Smooth muscle cell of the brain vasculature (primary cell): ENCODE measurements at places on chromosomes 6 and 20.

DNA sequence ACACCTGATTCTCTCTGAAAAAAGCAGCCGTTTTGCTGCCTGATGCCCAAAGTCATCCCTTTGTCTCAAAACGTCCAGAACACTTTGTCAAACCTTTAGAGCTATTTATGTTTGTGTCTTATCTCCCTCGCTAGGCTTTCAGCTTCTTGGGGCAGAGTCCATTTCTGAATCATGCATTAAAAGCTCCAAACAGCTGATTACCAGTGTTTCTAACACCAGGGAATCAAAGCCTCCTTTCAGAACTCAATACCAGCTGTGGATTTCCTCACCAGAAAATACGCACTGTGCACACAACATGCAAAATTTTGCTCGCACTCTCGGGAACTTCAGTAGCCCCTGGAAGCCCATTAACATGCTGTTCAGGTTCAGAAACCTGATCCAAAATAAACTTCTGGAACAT is 333.3 kb downstream of the HACE1 start:
- DNase-seq = no peak

DNA sequence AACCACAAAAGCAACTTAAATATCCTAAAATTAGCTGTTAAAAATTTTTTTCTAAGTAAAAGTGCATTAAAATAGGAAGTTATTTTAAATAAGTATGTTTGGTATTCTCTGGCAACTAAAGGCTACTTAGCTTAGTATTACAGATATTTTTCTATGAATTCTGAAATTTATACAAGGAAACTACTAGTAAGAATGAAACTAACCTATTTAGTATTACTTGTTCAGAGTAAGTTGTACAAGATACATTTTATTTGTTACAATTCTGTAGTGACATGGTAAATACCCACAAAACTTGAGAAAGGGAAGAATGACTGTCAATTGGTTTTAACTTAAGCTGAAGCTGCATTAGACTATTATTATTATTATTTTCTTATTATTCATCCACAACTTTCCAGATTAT is 6.5 kb downstream of the PHIP start:
- no peak for DNase-seq

DNA sequence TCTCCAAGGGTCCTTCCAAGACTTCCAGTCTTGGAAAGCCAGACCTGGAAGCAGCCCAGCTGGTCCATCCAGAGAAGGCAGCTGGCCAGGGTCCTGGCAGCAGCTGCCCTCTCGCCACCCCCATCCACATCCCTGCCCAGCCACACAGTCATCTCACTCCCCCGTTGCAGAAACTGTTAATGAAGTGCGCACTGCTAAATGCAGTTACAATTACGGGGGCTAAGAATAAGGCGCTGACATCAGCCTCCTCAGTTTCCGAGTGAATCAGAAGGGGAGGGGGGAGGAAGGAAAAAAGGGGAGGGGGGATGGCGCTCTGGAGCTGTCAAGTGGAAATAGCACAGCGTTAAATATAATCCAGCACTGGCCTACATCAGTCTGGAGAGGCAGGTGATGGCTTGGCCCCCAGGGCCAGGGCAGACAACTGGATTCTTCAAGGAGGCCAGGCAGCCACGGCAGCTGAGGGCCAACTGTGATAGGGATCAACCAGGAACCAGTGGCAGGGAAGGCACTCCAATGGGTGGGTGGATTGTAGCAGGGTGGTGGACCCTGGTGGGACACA is 6.9 kb downstream of the RIMS4 start:
- DNase-seq = no peak

- no peak for DNase-seq
Measured at GRCh38 chr20:8287340-8287739, 155.3 kb downstream of the PLCB1 start.

GRCh38 chr6:154218301-154218700 is 138.3 kb downstream of the IPCEF1 start:
- DNase-seq = no peak

GRCh38 chr20:56733967-56734366 is 104.9 kb downstream of the TFAP2C start:
- DNase-seq = no peak

DNA sequence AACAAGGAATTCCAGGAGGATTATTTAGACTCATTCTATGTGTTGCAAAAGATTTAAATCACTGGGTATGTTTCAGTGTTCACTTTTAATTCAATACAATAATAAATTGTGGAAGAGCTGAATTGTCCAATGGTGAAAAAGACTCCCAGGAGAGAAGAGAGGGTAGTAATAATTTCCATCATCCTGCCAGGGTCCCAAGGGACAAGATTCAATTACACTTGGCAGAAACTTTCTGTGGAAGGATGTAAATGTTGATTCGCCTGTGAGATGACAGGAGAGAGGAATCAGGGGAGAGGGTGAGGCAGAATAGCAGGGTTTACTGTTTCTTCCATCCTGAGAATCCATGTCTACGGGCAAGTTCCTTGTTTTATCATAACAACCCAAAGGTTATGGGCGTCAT is 342.7 kb downstream of the ESR1 start:
- DNase-seq = no peak

DNA sequence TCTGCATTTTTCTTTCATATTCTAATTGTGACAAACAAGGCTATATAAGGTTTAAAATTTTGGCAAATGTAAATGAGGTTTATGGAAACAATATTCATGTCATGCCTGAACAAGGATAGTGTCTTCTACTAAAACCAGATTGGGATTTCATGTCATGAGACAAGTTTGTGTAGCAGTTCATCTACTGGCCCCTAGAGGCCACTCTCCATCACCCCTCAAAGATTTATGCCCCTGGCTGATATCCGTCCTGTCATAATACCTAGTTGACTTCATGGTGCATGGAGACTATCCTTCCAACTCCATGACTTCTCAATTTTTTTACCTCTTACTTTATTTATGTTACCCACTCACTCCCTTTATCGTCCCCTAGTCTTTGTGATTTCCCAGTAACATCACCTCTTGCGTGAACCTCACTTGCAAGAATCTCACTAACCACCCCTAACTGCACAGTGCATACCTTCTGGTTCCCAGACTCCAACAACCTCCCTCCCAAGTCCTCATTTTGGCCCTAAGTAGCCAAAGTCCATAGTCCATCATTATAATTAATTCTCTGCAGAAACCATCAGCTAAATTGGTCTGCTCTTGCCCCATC is 179.8 kb downstream of the TASP1 start:
- peak; percentile 6 for DNase-seq

GRCh38 chr6:156890627-156891314 is 113.6 kb downstream of the ARID1B start:
- no peak for DNase-seq

- DNase-seq = no peak
Measured at GRCh38 chr6:148430897-148431296, 88.3 kb downstream of the SASH1 start.

DNA sequence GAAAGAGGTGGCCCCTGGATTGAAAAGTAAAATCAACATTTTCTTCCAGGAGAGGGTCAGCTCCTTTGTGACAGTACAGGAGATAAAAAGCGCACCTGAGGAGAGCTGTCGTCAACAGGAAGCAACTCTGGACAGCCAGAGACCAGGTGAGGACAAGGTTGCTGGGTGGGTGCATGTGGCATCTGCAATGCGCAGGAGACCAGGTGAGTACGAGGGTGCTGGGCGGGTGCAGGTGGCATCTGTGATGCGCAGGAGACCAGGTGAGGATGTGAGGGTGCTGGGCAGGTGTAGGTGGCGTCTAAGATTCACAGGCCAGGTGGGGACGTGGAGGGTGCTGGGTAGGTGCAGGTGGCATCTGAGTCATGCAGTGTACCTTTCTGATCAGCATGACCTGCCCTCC is 38.4 kb downstream of the WDR27 start:
- DNase-seq = no peak

- no peak for DNase-seq
Measured at GRCh38 chr20:60857708-60858107, 394.4 kb upstream of the CDH4 start.

- DNase-seq = no peak
Measured at GRCh38 chr20:51024761-51025160, 1.9 kb upstream of the KCNG1 start.

- no peak for DNase-seq
Measured at GRCh38 chr20:12030470-12030869, 112.8 kb downstream of the BTBD3 start.

- no peak for DNase-seq
Measured at GRCh38 chr6:20817806-20818320, 283.6 kb downstream of the CDKAL1 start.

DNA sequence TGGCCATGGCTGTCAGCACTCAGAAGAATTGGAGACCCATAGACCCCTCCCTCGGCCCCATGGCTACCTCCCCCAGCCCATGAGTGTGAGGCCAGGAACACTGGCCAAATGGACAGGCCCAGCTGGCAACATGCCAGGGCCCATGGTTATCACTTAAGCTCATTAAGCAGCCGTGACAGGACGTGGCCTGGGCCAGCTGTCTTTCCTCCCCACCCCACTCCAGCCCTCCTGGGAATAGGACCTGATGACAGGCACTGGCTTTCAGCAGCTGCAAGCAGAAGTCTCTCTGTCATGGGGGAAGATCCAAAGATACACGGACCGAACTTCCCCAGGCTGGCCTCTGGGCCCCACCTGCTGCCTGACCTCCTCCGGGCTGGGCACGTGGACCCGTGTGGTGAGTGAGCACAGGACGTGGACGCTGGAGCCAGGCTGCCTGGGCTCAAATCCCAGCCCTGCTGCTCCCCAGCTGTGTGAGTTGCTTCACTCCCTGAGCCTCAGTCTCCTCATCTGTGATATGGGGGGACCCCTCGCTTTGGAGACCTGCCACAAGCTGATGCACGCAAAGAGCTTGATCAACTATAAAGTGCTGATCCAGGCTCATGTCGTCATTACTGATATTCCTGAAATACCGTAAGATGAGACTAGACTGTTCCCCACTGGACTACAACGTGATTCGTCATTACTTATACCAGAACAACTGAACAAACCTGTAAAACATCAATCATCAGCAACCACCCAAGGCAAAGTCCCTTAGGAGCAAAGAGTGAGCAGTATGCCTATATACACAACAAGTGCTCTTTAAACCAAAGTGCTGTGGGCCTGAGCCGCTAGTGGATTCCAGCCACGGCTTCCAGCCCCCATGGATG is 22.0 kb upstream of the VSTM2L start:
- no peak for DNase-seq
